Activated CD4-positive, CD25-positive, alpha-beta regulatory T cell treated with anti-CD3 and anti-CD28 coated beads, Interleukin-2, amount 50 U/mL, for 24 hours (primary cell): ENCODE measurements at places on chromosomes 4 and X.

GRCh38 chr4:142475663-142476062 is 370.4 kb downstream of the INPP4B start:
- no peak for ATAC-seq

DNA sequence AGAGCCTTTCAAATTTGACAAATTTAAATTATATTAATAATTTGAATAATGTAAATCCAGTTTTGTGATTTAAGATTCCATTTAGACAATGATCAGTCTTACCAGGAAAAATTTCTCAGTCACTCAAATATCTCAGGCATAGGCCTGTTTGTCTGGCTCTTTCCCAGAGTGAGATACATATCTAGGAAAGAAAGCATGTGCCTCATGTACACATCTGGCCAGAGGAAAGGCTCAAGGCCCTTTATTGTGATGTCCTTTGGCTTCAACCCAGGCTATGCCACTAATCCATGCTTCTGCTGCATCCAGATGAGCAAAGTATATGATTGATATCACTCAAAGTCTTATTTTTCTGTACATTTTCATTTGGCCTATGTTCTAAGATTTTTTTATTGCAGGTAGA is 473.3 kb upstream of the ADGRL3 start:
- ATAC-seq, result no peak

- ATAC-seq, result no peak
Observed at GRCh38 chr4:108774809-108775530, 12.1 kb upstream of the ETNPPL start.

- no peak for ATAC-seq
Observed at GRCh38 chrX:118218940-118219339, 102.3 kb upstream of the KLHL13 start.

GRCh38 chrX:81205551-81205950 is 3.6 kb downstream of the SH3BGRL start:
- ATAC-seq, result no peak

DNA sequence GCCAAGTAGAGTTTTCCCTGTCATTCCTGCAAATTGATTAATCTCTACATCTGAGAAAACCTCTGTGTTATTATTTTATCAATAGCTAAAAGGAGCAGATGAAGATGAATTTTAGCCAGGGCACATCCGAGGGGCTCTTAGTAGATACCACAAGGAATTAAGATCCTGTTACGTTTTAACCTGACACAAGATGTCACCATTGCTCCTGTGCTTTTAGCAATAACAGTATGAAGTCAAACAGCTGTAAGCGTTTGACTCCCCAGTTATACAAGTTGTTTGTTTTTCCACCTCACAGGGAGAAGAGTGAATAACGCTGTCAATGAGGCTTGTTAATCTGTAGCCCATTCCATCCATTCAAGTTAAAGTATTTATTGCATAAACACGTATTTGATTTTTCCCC is 76.0 kb upstream of the AP1S2 start:
- no peak for ATAC-seq

- ATAC-seq, result no peak
Observed at GRCh38 chr4:138487670-138488069, 245.5 kb upstream of the SLC7A11 start.

GRCh38 chr4:135277980-135278315 is 1076.4 kb upstream of the PABPC4L start:
- no peak for ATAC-seq
